ENCODE measurements at places on chromosomes 12 and 14.

GRCh38 chr12:83954956-83955601 is 957.5 kb downstream of the SLC6A15 start:
- DNase-seq, result no peak

DNA sequence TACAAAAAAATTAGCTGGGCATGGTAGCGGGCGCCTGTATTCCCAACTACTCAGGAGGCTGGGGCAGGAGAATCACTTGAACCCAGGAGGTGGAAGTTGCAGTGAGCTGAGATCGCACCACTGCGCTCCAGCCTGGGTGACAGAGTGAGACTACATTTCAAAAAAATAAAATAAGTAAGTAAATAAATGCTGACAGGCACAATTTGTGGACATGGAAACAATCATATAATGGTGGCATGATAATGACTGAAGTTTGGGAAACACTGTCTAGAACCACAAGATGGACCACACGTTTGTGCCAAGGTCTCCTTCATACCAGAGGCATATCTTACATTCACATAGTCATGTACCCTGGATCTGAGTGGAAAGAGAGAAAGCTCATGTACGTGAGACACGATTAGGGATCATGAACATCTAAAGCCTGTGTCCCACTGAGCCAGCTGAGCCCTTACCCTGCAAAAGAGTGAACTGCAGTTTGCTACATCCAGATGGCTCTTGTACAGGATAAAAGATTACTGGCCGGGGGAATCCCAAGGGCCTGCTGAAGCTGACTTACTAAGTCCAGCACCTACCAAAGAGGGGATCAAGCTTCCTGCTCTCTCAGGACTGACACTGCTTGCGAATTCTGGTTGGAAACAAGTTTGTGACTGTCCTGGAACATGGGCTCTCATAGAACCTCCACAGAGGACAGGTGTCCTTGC is 62.9 kb downstream of the TRAFD1 start:
- no peak for DNase-seq

GRCh38 chr14:69715725-69716477 is 51.0 kb upstream of the SRSF5 start:
- DNase-seq, result no peak

GRCh38 chr12:89960011-89960507 is 251.4 kb upstream of the ATP2B1 start:
- no peak for DNase-seq

DNA sequence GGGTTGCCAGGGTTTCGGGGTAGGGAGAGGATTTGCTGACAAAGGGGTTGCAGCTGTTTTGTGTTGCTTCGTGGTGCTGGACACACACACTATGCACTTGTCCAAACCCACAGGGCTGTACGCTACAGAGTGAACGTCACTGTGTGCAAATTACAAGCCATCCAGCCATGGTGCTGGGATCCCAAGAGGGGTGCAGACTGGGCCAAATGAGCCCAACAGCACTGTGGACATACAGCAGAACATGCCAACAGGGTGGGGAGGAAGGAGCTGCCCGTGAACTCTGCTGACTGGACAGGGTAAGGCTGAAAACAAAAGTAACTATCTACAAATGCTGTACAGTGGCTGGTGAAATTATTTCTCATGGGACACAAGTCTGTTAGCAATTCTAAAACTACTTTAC is 25.2 kb downstream of the POLE start:
- DNase-seq, result no peak
